G401 (cell line): ENCODE measurements at places on chromosomes 1 and 21.

DNA sequence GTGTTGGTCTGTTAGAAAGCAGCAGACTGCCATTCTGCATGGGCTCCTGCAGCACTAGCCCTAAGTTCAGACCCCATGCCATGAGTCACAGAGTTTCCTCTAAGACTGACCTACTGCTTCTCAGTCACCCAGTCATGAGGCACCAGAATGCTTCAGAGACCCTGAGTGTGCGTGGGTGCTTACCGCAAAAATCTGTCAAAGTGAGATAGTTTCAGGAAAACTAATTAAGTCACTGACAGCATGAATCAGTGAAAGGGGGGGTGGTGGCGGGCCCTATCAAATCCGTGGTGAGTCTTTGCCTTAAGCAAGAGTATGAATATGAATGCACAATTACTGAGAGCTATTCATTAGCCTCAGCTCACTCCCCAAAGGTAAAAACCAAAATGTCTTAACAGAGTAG, 98.1 kb downstream of the KCTD3 start:
- no peak for DNase-seq

GRCh38 chr21:42746593-42747275, 93.3 kb downstream of the PDE9A start:
- DNase-seq: no peak

- DNase-seq: no peak
Observed at GRCh38 chr1:15937706-15938168, 38.2 kb downstream of the ZBTB17 start.

DNA sequence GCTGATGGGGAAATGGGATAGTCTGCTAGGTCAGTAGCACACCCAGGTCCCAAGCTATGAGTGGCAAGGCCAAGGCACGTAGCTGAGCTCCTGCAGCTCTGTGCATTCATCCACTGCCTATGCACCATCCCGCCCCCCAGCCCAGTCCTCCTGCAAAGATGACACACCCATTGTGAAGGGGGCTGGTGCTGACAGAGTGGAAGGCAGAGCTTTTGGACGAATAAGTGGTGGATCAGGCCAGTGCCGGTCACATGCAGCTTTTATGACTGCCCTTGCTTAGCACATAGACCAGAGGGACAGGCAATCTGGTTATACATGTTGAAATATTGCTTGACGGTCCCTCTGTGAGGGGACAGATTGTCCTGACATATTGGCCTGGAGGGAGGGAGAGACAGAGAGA, 494.3 kb downstream of the PTPRU start:
- no peak for DNase-seq

GRCh38 chr1:56550138-56550858, 29.1 kb downstream of the PLPP3 start:
- DNase-seq: no peak

- no peak for DNase-seq
Observed at GRCh38 chr21:32920474-32920873, 105.3 kb upstream of the OLIG2 start.

GRCh38 chr1:165187031-165188009, 169.2 kb downstream of the LMX1A start:
- no peak for DNase-seq

GRCh38 chr1:244647819-244648218, 5.1 kb upstream of the DESI2 start:
- no peak for DNase-seq

DNA sequence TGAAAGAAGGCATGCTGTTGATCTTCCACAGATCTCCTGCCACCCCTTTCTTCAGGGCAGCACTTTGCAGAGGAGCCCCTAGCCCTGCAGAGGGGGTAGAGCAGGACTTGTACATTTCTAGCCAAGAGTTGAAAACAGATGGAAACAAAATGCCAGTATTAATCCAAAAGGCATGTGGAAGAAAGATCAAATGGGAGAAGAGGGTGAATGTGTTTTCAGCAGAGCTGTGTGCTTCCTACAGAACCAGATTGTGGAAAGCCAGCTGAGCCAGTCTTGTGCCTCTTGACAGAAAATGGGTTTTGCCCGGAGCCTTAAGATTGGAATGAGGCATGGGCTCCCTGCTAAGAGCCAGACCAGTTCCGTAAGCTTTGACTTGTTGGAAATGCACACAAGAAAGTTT, 105.2 kb upstream of the TSPAN2 start:
- DNase-seq: no peak

GRCh38 chr21:17491716-17492414, 21.0 kb upstream of the CXADR start:
- DNase-seq: no peak

DNA sequence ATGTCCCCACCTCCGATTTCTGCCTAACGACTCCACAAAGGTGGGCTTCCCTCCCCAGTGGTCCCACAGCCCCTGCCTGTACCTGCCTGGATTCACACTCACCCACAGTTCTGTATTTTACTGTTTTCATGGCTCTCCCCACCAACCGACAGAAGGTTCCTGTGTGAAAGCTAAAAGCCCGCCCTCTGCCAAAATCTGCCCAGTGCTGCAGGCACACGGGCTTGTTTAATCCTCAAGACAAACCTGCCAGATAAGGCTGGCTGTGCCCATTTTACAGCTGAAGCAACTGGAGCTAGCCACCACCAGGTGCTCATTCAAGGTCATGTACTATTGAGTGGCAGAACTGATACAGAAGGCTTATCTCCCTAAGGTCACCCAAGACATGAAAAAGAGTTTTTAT, 114.5 kb downstream of the HIVEP3 start:
- DNase-seq: peak; percentile 79

DNA sequence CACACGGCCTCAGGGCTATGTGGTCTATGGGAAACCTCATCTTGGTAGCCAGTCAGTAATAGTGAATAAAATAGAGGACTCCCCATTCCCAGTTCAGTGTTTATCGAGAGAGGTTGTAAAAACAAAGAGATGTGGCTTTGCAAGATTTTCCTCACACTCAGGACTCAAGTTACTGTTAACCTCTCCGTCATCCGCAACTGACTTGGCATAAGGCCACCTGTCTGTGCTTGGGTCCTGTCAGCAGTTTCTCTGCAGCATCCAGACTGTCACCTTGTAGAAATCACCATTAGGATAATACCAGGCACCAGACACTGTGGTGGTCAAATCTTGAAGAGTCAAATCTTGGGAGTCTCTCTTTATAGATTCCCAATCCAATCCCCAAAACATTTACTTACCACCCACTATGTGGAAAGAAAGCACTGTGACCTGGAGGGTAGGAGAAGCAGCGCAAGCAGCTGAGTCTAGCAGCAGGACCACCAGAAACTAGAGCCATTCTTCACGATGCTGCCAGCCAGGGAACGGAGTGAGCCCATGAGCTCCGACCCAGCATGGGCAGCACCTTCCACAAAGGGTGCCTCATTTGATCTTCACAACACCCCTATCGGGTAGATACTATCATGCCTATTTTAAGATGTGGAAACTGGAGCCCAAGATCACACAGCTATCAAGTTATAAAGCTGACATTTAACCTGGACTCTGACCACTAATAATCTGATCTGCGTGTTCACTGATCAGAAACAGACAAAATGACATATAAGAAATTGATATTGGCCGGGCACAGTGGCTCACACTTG, 5.6 kb upstream of the GPR25 start:
- DNase-seq: no peak

DNA sequence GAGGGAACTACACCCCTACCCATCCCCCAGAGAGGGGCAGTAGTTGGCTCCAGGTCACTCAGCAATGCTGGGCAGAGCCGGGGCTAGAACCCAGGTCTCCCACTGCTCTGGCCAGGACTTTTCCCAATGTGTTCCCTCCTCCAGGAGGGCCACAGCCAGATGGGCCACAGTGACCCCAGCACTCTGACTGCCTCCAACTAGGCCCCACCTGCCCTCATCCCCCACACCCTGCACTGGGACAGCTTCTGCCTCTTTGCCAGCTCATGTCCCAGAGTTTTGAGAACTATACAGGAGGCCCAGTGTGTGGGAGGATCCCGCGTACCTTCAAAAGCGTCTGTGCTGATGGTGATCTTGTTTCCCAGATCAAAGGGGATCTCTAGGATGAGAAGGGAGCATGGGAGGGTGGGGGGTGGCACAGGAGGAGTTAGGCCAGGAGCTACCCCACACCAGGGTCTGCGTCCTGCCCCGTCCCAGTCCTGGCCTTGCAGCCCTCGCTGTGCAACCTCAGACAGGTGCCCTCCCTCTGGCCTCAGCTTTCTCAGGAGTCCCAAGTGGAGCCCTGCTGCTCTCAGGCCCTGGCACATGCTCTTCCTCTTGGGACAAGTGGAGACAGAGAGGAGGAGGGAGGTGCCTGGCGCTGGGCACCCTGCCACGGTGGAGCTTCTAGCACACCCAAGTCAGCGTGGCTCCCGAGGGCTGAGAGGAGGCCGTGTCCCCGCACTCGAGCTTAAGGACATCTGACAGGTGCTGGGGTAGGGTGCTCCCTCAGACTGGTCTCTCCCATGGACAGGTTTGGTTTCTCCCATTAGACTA, 22.0 kb downstream of the MYOM3 start:
- DNase-seq: no peak

GRCh38 chr1:208980605-208981004, 602.9 kb upstream of the CAMK1G start:
- no peak for DNase-seq

DNA sequence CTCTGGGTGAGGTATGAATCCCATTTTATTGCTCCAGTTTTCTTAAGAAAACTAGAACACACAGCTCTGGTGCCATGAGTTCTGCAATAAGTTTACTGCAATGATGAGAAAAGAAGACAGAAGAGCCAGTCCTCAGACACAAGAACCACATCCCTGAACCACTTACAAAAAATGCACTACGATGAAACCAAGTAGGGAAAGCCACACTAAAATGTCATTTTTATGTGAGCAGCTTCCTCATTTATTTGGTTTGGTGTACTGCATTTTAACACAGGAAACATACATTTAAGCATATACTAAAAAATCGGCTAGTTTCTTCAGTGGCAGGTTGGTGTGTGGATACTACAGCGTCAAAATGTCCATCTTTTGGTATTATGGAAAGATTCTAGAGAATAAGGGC, 95.9 kb downstream of the PTPN14 start:
- DNase-seq: no peak

DNA sequence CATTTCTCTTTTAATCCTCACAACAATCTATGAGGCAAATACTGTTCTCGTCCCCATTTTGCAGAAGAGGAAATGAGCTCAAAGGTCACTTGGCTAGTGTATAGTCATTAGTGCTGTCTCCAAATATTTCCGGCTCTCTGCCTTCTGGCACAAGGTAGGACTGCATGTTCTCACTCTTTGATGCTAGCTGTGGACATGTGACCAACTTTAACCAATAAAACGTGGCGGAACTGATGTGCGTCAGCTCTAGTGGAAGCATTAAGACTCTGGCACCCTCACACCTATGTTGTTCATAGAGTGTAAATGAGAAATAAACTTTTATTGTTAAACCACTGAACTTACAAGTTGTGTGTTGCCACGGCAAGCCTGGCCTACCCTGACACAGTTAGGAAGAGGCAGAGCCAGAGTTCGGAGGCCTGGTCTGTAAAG, 5.0 kb upstream of the KIF21B start:
- DNase-seq: peak; percentile 14

GRCh38 chr1:168842916-168843315, 113.9 kb upstream of the DPT start:
- DNase-seq: no peak

- no peak for DNase-seq
Observed at GRCh38 chr1:241157435-241157834, 199.6 kb downstream of the RGS7 start.
